ENCODE measurements at places on chromosomes 4 and X.

- DNase-seq, result no peak
These were observed 2.4 kb upstream of the FTSJ1 start for GRCh38 chrX:48473704-48473990.

DNA sequence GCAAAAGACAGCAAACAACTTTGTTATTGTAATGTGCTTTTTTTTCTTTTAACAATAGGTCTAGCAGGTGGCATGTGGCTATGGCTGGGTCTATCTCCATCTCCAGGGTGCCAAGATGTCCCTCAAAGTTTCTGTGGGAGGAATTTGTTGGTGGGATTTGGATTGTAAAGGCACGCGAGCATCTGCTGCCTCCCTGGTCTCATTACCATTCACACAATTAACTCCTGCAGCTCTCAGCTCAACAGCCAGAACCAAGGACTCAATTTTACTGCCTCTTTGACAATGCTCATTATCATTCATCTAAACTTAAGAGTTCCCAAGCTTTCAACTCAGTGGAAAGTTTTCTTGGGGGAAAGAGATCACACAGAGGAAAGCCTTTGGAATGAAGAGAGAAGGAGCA, 10.9 kb upstream of the PCDH18 start:
- DNase-seq, result no peak

GRCh38 chrX:74788545-74789086, 136.6 kb downstream of the NEXMIF start:
- no peak for DNase-seq

GRCh38 chr4:66577922-66578321, 907.6 kb upstream of the EPHA5 start:
- DNase-seq, result no peak

GRCh38 chr4:18698119-18698883, 676.7 kb upstream of the LCORL start:
- DNase-seq, result no peak

DNA sequence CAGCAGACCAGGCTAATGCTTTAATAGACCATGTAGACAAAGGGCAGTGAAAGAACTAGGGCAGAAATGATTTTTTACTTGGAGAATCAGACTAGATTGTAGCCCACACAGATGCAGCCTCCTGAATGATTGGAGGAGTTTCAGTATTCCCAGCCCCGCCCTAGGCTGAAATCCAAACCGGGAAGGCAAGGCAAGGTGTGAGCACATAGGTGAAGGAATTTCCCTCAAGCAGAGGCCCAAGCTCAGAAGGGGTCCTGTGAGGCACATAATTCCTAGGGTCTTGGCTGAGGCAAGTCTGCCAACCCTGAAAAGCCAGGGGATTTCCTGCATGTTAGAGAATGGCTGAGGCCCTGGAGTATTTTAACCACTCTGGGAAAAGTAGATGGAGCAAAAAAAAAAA, 56.4 kb upstream of the PAK3 start:
- DNase-seq, result no peak

- no peak for DNase-seq
These were observed 92.0 kb upstream of the TBL1X start for GRCh38 chrX:9372866-9373265.
